ENCODE measurements at places on chromosomes 1 and 21.

DNA sequence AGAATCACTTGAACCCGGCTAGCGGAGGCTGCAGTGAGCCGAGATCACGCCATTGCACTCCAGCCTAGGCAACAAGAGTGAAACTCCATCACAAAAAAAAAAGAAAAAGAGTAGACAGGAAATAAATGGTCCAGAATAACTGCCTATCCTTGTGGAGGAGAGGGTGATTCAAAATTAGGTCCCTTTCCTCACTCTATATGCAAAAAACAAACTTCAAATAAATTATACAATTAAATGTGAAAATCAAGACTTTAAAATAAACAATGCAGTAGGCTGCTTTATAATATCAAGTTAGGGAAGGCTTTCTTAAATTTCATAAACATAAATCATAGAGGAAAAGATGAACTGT, 26.4 kb downstream of the MRPL39 start:
- no peak for DNase-seq

- no peak for DNase-seq
These were observed 229.3 kb upstream of the PTBP2 start for GRCh38 chr1:96492236-96492635.

GRCh38 chr1:39625462-39626273, 13.8 kb downstream of the HEYL start:
- DNase-seq = no peak

DNA sequence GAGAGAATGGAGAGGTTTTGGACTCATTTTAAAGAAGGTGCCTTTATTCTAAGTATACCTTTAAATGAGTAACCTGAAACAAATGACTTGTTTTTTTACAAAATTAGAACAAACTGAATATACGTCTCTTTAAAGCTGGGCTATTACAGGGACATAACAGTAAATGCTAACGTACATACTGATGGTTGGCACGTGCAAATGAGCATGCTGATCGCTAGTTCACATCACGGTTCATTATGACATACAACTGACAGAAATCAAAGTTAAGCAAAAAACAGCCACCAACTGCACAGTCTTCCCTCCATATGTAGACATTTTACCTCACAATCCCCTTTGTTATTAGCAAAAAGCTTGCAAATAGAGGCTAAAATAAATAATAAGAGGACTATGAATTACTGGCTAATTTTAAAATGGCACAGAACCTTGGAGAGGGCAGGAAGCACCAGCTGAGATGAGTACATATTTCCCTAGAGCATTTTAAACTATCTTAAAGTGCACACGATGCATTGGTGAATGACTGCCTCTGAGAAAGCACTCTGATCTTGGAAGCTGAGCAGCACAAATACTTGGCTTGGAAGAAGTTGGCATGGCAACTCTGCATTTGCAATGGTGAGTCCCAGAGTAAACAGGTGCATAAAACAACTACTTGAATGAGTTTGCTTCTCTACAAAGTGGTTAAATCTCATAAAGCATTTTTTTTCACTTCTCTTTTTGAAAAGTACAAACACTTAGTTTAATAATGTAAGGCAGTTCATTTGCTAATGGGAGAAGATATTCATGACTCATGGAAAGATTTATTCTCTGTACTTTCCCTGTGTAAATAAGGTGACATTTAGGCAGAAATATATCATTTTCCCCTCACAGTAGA, 204.7 kb downstream of the LHX8 start:
- DNase-seq = no peak

- no peak for DNase-seq
These were observed 6.3 kb upstream of the POU3F1 start for GRCh38 chr1:38052750-38053415.

DNA sequence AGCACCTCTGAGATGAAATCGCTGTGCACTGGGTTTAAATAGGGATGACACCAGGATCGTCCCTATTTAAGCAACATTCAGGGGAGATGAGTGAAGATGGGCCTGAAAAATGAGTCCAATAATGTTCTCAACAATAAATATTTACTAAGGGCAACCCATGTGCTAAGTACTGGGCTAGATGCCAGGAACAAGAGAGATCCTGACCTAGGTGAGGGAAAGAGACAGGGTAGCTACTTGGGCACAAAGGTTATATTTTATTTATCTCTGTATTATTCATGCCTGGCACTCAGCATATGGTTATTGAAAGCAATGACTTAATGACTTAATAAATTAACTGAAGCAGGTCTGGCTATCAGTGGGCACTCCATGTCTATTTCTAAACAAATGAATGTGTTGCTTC, 27.4 kb upstream of the AVPR1B start:
- DNase-seq = no peak

DNA sequence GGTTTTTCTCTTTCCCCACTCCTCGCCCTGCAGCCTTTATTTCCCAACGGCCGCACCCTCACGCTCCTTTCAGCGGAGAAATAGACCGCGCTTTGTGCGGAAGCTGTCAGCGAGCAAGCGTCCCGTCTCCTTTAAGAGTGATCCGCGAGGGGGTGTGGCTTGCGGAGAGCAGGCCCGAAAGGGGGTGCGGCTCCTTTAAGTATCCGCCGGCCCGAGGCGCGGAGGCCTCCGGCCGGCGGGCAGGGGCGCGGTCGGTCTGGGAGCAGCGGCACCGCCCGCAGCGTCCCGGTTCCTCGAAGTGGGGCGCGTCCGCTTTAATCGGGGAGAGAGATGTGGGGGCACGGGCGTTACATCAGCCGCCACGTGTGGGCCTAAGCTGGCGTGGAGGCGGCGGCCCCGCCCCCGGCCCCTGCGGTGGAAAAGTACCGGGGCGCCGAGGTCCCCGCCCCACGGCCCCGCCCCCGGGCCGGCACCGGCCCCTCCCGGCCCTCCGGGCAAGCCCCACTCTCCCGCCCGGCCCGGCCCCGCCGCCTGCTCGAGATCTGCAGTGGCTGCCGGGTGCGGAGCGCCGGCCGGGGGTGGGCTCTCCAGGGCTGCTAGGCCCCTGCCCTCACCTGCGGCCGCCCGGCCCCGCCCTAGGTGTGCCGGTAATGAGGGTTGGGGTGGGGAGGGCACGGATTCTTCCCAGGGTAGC, 1.2 kb downstream of the SLC6A9 start:
- DNase-seq = peak; percentile 53

DNA sequence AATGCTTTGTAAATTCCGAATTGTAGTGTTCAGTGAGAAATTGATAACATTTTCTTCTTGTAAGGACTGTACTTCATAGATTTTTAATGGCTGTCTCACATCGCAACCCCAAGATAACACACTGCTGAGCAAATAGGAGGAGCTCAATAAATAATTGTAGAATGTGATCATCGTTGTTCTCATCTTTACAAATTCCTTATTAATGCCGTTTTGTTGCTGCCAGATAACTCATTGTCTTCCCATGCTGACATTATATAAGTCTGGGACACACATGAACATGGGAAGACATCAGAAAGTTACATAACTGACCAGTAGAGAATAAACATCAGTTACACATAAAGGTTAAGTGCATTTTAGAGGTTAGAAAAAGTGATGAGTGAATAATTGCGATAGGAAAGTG, 46.4 kb upstream of the TSPAN2 start:
- no peak for DNase-seq

GRCh38 chr1:41272601-41273000, 30.5 kb upstream of the SCMH1 start:
- DNase-seq = no peak

DNA sequence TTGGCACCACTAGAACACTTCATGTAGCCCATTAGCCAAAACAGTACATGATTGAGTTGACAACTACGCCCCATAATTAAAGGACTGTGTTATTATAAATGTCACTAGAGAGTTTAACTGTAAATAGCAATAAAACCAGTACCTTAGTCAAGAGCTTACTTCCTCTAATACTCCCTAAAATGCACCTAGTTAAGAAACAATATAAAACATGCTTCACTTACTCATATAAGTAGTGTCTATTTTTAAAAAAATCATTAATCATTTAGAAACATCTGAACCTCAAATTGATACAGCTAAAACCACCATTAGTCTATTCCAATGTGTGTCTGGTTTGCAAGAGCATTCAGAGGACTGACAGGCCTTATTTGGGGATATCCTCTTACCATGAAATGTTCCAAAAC, 25.3 kb downstream of the PTP4A2 start:
- no peak for DNase-seq

DNA sequence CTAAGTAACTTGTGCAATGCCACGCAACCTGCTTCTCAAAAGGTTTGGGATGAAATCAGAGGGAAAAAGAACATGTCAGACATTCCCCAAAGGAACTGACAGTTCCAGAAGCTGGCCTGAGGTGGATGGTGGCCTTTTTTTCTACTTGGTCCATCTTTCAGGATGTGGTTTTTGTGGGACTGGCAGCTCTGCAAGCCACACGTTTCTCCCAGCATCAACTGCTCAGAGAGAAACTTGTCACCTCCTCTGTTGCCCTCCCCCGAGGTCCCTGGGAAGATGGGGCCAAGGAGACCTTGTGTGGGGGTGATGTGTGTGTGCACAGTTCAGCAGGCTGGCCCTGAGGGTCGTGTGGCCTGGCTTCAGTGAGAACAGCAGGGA, 2.5 kb upstream of the DHRS3 start:
- DNase-seq = no peak

GRCh38 chr1:235999259-235999925, 65.5 kb downstream of the NID1 start:
- DNase-seq = no peak

GRCh38 chr1:215566556-215567490, at the start of gene KCTD3:
Gene KCTD3, plus strand, starts transcription at chr1:215567304. Its CDS starts 382 bp downstream, at chr1:215567686.
- peak; percentile 40 for DNase-seq

DNA sequence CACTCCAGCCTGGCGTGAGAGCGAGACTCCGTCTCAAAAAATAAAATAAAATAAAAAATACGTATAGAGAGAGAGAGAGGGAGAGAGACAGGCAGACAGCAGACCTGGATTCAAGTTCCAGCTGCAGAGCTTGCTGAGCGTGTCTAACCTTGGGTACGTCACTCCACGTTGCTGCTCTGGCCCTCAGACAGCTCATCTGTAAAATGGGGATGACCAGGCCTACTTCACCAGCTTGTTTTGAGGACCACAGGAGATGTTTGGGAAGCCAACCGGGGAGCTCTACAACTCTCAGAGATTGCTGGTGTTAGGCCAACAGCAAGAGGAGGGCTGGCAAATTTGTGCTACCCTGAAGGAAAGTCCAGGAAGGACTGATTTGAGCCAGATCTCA, 499 bp upstream of the TRAF5 start:
- DNase-seq = no peak

GRCh38 chr1:94240822-94241221, 3.4 kb upstream of the ARHGAP29 start:
- DNase-seq = peak; percentile 66

- DNase-seq = no peak
These were observed 77.3 kb upstream of the PTGFRN start for GRCh38 chr1:116832308-116832931.

DNA sequence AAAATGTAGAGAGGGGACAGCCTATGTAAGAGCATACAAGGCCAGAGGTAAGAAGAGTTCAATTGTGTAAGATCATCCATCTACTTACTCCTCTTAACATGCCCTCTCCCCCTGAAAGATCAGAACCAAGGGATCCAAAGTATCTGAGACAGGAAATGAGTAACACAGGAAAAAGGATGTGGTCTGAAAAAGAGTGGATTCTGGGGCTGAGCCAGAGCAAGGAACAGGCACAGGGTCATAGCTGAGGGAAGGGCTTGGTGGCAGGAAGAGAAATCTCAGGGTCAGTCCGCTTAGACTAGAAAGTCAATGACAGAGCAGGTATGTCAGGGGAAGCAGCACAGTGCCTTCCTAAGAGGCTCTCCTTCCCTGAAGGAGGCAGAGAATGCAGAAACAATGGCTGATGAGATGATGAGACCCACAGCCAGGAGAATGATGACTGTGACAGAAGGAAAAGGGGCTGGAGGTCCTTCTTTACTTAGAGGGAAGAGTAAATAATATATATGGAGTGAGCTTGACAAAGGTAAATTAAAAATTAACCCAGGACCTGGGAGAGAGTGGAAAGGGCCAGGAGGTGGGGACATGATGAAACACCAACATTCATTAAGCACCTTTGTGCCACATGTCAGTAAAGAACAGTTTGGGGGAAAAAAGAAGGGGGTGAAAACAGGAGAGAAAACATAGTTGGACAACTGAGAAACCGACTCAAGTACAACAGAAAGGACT, 26.2 kb upstream of the A3GALT2 start:
- no peak for DNase-seq

DNA sequence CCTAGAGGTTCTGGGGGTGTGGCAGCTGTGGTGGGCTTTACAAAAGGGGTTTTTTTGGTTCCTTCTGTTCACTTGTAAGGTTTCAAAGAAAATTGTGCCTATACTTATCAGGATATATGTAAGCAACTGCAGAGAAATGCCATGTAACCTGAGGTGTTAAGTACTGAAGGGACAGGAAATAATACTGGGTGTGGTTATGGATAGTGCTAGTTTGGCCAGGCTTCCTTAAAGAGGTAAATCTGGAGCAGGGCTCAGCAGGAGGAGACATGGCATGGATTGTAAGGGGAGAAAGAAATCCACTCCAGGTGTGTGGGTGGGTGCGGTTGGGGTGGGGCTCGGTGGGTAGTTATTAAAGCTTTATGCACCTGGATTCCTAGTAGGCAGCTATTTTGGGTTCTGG, 28.3 kb downstream of the KIRREL1 start:
- no peak for DNase-seq

GRCh38 chr1:59678493-59679228, 136.1 kb upstream of the HOOK1 start:
- DNase-seq = no peak

GRCh38 chr1:169495046-169495775, 9.5 kb upstream of the SLC19A2 start:
- no peak for DNase-seq

DNA sequence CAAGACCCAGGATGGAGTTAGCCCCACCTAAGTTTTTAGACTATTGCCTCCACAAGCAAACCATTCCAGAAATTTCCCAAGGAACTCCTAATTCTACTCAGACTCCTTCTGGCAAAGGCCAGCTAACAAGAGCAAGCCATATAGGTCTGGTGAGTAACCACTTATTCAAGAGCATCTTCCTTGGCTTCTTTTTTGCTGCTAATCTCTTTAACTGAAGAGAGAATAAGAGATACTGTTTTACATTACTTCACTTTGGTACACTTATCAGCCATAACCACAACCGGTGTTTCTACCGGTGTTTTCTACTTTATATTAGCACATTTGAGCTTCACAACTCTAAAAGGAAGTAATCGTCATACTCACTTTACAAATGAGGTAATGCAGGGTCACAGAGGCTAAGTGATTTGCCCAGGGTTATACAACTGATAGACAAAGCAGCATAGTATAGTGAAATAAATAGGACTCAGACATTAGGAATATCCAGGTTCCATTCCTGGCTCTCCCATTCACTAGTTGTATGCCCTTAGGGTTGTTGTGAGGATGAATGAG, 1.7 kb upstream of the EPS15 start:
- DNase-seq = no peak

- no peak for DNase-seq
These were observed 155.9 kb upstream of the NEGR1 start for GRCh38 chr1:72438270-72438669.

DNA sequence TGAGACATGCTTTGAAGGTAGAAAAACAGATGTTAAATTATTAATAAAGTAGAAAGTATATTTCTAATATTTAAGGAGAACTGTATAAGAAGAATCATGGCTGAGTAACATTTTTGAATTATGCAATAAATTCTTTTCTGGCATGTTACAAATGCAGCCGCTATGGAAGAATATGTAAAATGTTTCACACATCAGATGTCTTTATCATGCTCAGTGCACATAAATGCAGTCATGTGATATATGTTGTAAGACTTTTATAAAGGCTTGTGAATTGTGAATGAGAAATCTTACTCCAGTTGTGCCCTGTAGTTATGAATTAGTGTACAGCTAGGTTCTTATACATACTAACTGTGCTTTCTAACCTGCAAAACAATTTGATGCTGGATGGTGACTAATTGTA, 53.5 kb downstream of the LRRC8B start:
- DNase-seq = no peak

GRCh38 chr1:152014943-152015342, 21.3 kb upstream of the S100A10 start:
- DNase-seq = no peak
